ENCODE measurements at places on chromosomes 1 and 21.

DNA sequence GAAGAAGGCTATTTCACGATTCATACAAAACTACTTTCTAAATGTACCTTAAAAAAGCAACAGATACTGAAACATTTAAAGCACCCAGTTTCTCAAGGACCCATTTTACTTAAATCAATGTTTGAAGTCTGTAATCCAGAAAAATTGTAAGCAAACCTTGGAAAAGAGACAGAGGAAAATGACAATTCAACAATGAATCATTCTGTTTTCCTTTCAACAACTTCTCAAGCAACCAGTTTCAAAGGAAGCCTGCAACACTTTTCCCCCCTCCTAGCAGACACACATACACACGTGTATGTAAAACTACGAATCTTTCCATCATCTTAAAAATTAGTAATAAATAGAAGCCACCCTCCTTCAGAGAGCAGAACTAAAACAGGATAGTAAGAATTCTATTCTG lies 1.2 kb downstream of the RERE start:
- DNase-seq = no peak

- no peak for DNase-seq
Measured at GRCh38 chr1:98373056-98373455, 288.5 kb upstream of the SNX7 start.

DNA sequence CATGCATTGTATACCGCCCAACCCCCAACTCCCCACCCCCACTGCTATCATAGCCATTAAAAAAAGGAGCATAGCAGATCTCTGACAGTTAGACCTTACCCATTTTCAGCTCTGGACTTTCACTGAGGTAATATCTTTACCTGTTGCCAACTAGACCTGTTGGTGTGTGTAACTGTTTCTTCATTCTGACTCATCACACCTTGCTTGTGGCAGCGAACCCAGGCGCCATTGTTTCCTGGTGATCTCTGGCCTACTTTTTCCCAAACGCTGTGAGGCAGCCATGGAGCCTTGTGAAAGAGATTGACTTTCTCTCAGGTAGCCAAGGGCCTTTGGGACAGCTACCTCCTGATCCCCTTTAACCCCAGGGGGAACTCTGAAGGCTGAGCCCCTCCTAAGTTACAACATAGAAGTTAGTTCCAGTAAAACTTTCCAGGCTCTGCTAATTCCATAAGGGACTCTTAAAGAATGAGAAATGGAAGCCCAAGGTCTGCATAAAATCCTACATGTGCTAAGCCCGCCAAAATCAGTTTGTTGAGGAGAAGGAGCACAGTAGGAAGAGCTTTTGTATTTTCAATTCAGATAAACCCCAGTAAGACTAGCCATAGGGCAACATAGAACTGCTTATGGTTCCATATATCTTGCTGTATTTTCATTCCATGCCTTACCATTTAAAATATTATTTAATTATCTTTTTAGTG lies 196.1 kb upstream of the CAMK1G start:
- DNase-seq = no peak

GRCh38 chr1:6461538-6462411 lies 4.2 kb downstream of the TNFRSF25 start:
- DNase-seq = no peak

- no peak for DNase-seq
Measured at GRCh38 chr1:237879195-237879594, 11.5 kb downstream of the ZP4 start.

GRCh38 chr21:29362758-29363157 lies 64.0 kb downstream of the BACH1 start:
- DNase-seq = no peak

DNA sequence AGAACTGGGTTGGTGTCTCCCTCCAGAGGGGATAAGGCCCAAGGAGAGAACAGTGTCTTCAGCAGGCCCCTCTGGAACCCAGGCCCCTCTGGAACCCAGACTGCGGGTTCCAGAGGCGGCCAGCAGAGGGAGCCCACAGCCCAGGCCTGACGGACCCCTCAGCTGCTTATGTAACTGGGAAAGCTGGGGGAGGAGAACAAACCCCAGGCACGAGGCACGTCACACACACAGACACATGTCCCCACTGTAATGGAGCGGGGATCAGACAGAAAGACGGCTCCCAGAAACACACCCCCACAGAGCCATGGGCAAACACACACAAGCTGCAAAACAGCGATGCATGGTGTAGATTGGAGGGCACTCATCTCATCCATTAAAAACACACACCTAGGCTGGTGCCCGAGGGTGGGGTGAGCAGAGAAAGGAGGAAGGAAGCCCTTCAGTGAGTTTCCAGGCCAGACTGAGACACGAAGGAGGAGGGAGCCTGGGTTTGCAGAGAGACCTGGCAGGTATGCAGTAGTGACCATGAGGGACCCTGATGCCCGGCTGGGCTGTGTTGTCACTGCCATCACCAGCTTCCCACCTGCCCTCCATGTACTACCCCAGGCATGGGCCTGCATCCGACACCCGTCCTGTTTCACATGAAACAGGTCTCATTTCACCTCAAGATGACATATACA lies 2.8 kb upstream of the IGSF8 start:
- DNase-seq = peak; percentile 52

GRCh38 chr1:213564215-213564659 lies 423.5 kb upstream of the PROX1 start:
- no peak for DNase-seq

- no peak for DNase-seq
Measured at GRCh38 chr1:20265250-20265649, 25.4 kb upstream of the VWA5B1 start.

DNA sequence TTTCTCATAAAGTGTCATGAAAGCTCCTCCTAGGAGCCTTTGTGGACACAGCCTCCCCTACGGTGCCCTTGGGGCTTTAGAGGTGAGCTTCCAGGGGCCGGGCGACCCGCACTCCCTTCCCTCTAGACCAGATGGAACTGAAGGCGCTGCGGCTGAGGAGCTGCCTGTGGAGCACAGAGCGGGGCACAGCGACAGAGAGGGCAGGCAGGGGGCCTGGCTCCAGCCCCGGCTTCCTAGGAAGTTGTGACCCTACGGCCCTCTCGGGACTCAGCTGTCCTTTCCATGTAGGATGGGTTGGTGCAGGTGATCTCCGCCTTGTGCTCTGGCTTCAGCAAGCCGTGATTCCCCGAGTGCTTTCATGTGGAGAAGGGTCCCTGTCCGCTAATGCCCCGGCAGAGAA lies 23.6 kb upstream of the NEK2 start:
- no peak for DNase-seq

DNA sequence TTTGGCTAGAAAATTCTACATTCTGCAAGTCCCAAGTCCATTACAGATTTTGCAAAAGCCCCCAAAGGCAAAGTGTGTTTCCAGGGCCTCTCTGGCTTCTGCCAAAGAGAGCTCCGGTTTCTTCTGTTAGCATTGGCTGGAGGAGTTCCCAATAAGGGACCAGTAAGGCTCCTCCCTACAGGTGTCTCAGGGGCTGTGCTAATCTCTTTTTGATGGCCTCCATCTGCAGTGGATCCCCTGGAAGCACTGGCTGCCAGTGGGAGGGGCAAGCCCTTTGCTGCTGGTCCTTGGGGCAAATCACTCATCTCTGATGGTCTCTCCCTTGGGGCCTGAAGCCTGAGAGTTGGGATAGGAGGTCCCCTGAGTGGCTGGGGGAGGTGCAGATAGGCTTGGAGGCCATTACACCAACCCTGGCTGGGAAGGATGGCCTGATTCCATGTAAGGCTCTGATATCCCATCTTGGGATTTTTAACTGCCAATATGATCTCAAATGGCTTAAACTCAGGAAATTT lies 89.1 kb upstream of the USP24 start:
- DNase-seq = no peak

- DNase-seq = peak; percentile 41
Measured at GRCh38 chr1:27556781-27557595, 47.0 kb downstream of the AHDC1 start.

Measured in stimulated activated CD8-positive, alpha-beta memory T cell treated with anti-CD3 and anti-CD28 coated beads, Interleukin-15, amount 100 ng/mL, for 4 hours (primary cell).